ENCODE measurements at places on chromosomes 11 and 22.

GRCh38 chr11:106552694-106553203 is 465.5 kb downstream of the GUCY1A2 start:
- DNase-seq = no peak

DNA sequence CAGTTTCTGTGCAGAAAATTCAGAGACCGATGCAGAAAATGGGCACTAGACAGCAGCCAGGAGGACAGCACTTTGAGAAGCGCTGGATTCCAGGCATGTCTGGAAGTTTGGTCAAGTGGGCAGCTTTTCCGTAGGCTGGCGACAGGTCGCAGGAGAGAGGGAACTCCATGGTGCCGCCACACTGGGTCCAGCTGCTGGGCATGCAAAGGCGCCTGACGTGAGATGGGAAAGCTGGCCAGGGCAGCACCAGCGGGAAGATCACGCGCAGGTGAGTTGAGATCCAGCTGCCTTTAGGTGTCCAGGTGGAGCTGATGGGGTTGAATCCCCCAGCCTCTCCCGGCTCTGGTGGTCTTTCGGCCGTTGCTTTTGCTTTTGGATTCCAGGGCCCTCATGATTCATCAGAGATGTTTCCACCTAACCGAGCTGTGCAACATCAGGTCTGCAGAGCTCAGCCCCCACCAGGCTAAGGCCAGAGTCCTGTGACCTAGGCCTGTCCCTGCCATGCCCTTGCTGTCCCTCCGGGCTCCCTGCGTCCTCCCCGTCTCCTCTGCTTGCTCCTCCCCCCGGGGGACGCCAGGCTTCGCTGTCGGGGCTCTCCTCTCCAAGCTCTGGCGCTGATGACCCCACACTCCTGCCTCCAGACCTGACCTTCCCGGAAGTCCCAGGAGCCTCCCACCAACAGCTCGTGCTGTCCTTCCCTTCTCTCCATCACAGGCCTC is 1001.7 kb downstream of the BRD1 start:
- no peak for DNase-seq

DNA sequence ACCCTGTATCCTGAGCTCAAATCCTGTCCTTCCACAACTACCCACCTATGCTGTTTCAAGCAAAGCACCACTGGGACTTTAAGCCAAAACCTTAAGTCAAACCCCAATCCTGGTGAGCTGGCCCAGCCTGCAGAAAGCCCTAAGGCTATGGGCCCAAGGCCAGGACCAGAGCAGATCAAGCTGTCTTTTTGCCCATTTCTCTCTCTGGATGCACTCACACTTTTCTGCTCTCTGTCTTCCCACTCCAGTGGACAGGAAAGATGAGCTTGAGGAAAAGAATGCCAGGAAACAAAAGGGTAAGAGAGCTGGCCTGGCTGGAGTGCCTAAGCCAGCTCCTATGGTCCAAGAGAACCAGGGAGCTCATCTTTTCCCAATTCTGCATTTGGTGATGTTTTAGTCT is 284.3 kb upstream of the ISX start:
- DNase-seq = no peak

DNA sequence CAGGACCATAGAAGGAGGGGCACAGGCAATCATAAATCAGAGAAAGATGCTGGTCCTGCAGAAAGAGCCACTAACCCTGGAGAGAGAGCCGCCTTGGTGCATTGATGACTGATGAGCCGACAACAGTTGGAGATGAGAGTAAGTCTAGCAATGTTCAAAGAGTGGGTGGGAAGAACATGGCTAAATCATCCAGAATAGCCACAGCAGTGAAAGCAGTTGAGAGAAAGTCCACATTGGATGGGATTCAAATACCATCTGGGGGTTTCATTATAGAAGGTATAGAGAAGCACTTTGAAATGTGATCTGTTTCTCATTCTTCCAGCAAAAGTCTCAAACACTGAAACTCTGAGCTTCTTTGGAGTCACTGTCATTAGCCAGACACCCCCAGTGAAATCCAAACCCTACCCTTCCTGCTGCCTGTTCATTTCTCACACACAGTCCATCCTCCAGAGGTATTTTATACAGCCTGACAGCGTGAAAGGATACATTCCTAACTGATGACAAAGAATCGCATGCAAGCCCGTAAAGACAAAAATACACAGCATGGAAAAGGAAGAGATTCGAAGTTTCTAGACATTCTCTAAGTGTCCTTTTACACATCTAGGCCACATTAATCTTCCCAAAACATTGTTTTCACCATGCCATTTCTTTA is 303.1 kb upstream of the MPPED2 start:
- DNase-seq = no peak

GRCh38 chr11:66326261-66327111 is 9.6 kb upstream of the CD248 start:
- DNase-seq = no peak

GRCh38 chr22:30348404-30348803 is 8.3 kb downstream of the SF3A1 start:
- no peak for DNase-seq

DNA sequence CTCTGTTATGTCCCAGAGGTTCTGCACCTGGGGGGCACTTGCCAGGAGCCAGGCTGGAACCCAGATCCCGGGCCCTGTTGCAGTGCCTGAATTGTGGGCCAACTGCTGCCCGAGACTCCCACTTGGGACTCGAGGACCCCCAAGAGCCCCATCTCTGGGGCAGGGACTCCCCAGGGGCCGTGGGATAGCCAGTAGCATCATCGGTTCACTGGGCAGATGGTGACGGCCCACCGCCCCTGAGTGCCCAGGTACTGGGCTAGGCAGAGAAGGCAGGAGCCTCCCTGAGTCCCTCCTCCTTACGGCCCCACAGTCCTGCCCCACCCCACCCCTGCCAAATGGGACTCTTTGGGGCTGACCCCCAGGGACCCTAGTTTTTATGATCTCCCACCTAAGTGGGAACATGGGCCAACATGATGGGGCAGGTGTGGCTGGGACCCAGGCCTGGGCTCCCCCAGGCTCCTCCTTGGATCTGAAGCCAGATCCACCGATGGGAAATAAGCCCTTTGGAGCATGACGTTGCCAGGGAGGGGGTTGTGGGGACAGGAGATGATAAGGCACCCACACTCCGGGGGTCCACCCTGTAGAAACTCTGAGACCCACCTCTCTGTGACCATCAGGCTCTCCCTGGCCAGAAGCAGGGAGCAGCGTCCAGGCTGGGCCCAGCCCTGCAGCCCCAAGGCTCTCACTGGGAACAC is 94.5 kb upstream of the FGF3 start:
- DNase-seq = no peak

GRCh38 chr22:46046299-46046685 is 69.3 kb upstream of the WNT7B start:
- no peak for DNase-seq

DNA sequence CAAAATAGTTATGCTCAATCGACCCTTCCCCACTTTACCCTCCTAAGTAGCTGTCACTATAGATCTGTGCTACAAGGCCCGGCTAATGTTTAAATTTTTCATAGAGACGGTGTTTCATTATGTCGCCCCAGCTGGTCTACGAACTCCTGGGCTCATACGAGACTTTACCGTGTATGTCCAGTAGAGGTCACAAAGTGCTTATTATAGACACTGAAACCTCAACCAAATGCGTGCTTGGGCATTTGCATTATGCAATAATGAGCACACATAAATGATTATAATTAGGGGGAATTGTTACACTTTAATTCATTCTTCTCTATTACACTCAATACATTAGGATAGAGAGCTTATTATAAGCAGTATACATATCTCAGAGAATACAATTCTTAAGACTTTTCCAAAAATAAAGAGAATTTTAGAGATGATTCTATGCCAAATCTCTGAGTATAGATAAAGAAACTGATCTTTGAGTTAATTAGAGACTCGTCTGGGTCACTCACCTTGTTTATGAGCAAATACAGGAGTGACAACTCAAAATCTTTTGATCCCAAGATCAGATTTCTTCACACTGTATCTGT is 12.5 kb upstream of the MRPL16 start:
- no peak for DNase-seq

- DNase-seq = no peak
Measured at GRCh38 chr11:69531071-69531716, 49.7 kb downstream of the LINC01488 start.

DNA sequence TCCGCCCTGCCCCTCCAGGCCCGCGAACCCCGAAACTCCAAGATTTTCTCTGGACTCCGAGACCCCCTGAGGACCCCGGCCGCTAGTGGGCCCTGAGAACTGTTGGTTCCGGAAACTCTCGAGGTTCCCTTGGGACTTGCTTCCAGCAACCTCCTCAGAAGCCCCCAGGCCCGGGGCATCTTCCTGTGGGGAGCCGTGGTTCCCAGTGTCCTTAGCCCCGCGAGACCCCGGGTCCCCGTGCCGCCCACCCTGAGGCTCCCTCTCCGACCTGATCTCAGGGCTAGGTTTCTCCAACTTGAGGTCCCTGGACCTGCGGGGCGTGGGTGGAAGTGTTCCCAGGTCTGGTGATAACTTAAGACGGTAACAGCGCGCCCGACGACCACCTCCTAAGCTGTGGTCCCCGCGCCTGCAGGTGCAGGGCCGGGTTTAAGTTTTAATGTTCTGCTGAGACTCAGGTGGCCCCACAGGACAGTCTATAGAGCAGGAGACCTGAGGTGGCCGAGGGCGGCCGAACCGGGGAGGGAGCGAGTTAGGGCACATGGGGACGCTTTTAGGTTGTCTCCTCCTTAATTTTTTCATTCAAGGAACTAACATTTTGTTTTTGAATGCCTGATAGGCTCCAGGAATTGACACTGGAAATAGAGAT is 720 bp downstream of the FAM118A start:
- DNase-seq = no peak

- no peak for DNase-seq
Measured at GRCh38 chr11:61126256-61126655, 24.0 kb downstream of the CD5 start.

GRCh38 chr11:125211191-125211947 is 46.8 kb downstream of the PKNOX2 start:
- no peak for DNase-seq

GRCh38 chr11:65927904-65928397 is 8.7 kb downstream of the DRAP1 start:
- DNase-seq = peak; percentile 77

- DNase-seq = no peak
Measured at GRCh38 chr11:11977206-11977938, 31.1 kb downstream of the DKK3 start.

DNA sequence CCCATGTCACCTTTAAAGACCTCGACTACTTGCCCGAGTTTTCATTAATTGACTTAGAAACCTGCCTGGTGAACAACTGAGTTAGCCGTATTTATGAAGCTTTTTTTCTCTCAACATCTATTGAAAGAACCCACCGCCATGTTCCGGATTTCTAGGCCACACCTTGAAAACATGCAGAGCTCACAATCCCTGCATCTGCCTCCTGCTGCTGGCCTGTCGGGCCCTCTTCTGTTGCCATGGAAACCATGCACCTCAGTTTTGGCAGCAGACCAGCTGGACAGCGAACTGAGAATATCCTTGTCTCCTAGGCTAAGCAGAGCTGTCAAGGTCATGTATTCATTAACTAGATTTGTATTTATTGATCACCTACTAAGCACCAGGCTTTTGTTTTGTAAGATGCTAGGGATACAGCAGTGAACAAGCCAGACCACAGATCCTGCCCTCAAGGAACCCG is 4.3 kb upstream of the PATZ1 start:
- DNase-seq = no peak

- no peak for DNase-seq
Measured at GRCh38 chr11:63609971-63610580, 4.2 kb downstream of the PLAAT3 start.

GRCh38 chr11:86773513-86774252 is 26.7 kb upstream of the PRSS23 start:
- DNase-seq = no peak

All from stimulated activated naive CD4-positive, alpha-beta T cell treated with Interleukin-2 at 50 U/mL for 16 hours (primary cell).